Body of pancreas (tissue), 4 donors: ENCODE measurements at places on chromosomes 3 and 15. TPM values are rescaled to one million over a fixed set of nuclear protein-coding genes. Genes with fewer than 3 reads are reported as not detected.

Gene AMIGO3
- total RNA-seq, result 2.0 TPM

Gene ACTRT3
- not detected for total RNA-seq

Gene LCTL
- total RNA-seq, result not detected

Gene KBTBD12
- total RNA-seq, result 3.4 TPM

Gene POLQ
- 0.66 TPM for total RNA-seq

Gene TMC3
- not detected for total RNA-seq

Gene BLM
- 0.26 TPM for total RNA-seq

Gene VEPH1
- total RNA-seq, result 15.0 TPM

GRCh38 chr3:51031666-51032065 is 353.4 kb upstream of the MANF start:
- DNase-seq, result no peak

DNA sequence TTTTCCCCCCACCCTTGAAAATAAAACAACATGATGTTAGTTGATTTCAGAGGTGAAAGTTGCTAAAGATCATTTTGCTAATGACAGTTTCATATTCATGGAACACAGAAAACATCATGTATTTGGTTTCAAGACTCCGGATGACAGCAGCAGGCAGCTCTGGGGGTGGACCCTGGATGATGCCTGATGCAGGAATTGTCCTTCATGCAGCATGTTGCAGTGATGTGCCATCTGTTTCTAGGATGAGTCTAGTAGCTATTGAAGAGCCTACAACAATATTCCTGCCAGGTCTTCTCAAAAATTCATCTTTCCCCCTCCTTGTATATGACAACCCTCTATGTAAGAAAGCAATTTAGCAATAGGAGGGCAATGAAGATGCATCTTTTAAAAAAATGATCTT is 108.3 kb downstream of the SV2B start:
- DNase-seq, result no peak

DNA sequence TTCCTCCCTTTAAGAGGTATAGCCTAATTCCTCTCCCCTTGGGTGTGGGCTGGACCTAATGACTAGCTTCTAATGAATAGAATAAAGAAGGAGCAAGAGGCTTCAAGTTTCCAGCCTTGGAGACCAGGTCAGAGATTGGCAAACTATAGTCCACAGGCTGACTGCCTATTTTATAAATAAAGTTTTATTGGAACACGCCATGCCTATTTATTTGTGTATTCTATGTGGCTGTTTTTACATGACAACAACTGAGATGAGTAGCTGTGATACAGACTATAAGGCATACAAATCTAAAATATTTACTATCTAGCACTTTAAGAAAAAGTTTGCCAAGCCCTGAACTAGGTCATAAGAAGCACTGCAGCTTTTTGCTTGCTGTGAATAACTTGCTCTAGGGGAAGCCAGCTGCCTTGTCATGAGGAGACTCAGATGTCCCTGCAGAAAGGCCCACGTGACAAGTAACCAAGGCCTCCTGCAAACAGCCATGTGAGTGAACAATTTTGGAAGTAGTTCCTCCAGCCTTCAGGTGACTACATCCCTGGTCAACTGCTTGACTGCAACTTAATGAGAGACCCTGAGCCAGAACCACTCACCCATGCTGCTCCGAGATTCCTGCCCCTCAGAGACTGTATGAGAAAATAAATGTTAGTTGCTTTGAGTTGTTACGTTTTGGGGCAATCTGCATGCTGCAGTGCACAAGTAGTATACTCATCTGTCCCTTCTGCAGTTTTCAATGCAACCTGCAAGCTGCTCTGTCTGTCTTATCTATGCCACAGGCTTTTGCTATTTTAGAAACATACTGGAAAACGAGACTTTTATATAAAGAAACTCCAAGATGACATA is 21.1 kb upstream of the MAP3K13 start:
- peak; percentile 64 for DNase-seq

- no peak for DNase-seq
Observed at GRCh38 chr3:107826727-107827126, 264.1 kb downstream of the CD47 start.

- no peak for DNase-seq
Observed at GRCh38 chr3:142929890-142930289, 33.6 kb downstream of the PAQR9 start.

DNA sequence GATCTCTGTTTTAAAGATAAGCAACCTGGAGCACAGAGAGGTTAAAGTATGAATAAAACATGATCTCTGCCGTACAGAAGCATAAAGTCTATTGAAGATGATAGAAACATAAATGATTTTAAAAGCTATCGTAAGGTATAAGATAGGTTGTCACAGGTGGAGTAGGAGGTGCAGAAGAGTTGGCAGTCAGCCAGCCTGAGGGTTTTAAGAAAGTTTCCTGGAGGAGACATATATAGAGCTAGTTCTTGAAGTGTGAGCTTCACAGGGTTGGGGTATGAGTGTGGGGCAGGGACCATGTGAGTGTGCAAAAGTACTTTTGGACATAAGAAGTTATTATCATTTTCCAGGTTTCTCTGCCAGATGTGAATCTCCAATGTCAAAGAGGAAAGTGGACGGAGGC is 3.9 kb upstream of the FGF12 start:
- no peak for DNase-seq

DNA sequence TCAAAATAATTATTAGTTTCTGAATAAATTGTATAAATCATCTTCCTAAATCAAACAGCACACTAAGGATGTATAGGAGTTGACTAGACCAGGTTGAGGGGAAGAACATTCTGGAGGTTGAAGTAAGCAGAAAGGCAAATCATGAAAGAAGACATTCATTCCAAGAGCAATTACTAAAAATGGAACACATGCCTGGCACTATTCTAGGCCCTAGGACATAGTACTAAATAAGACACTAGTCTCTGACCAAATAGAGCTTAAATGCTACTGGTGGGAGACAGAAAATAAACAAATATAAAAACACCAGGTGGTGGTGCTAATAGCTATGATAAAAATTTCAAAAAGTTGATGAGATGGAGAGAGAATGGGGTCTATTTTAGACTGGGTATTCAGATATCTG is 190.1 kb downstream of the TBC1D5 start:
- no peak for DNase-seq

DNA sequence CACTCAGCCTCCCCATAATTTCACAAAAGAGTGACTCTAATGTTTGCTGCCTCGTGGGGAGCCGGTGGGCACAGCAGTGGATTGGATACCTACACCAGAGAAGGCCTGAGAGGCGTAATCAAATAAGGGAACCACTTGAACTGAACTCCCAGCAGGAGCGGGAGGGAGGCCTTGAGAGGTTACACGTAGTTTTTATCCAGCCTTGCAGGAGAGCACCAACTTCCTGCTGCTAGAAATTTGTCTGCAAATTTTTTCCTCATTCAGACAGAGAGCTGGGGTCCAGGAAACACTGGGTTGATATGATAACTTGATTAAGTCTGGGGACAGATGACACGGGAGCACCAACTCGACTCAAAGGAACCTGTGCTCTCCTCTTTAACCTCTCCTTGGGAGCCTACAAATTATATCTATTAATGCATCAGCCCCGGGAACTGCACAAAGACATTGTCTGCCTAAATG is 69.8 kb downstream of the HES1 start:
- peak; percentile 31 for DNase-seq

- DNase-seq, result no peak
Observed at GRCh38 chr3:107634099-107634489, 111.3 kb downstream of the BBX start.

GRCh38 chr15:77843546-77843945 is 210.8 kb upstream of the LINGO1 start:
- no peak for DNase-seq

- DNase-seq, result no peak
Observed at GRCh38 chr3:132867956-132868355, 145.7 kb upstream of the NPHP3 start.

DNA sequence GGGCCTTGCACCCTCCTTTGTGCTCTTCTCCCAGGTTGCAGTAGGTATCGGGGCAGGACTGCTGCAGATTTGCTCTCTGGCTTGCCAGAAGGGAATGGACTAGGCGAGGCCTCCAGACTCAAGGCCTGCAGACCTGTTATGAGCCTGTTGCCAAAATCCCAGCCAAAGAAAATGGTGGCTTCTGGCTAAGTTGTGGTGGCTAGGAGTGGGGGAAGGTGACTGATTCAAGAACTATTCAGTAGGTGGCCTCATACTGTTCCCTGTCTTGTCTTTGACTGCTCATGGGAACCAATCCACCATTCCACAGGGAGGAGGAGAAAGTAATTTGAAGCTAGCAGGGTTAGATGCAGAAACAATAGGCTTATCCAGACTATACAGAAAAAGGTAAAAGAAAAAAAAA is 380.4 kb upstream of the PROK2 start:
- DNase-seq, result no peak

- no peak for DNase-seq
Observed at GRCh38 chr15:50783411-50783810, 17.9 kb upstream of the SPPL2A start.

DNA sequence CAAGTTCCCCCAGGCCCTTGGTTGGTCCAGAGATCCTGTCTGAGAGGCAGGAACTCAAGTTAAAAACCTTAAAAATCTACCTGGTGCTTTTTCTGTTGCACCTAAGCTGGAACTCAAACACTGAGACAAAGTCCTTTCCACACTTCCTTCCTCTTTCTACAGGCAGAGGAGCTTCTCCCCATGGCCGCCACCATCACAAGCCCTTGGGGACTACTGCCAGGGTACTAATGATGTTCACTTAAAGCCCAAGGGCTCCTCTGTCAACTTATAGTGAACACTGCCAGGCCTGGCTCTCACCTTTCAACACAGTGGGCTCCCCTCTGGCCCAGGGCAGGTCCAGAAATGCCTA is 26.0 kb downstream of the TM4SF18 start:
- DNase-seq, result no peak

- DNase-seq, result no peak
Observed at GRCh38 chr3:34155108-34155507, 356.7 kb downstream of the PDCD6IP start.

GRCh38 chr3:191296041-191296541 is 33.1 kb upstream of the CCDC50 start:
- DNase-seq, result no peak

- DNase-seq, result peak; percentile 89
Observed at GRCh38 chr3:14921034-14921616, 26.3 kb upstream of the NR2C2 start.

DNA sequence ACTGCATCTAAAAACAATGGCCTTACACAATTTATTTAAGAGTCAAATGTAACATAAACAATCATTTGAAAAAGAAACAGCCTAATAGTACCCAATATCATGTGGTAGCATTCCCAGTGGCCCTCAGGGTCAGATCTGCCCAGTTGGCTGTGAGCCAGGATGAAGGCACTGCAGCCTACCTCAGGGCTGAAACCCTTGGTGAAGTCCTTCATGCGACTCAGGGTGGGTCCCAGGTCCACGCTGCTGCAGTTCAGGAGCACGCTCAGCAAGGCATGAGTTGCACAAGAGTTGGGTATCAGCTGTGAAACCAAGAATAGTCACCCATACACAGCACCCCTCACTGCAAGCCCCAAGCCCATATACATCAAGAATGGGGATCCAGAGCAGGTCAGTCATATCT is 37.1 kb downstream of the SEMA3G start:
- peak; percentile 49 for DNase-seq

- no peak for DNase-seq
Observed at GRCh38 chr3:183468424-183468823, 40.0 kb upstream of the MCF2L2 start.

GRCh38 chr3:13546667-13547171 is 2.2 kb upstream of the FBLN2 start:
- DNase-seq, result no peak

DNA sequence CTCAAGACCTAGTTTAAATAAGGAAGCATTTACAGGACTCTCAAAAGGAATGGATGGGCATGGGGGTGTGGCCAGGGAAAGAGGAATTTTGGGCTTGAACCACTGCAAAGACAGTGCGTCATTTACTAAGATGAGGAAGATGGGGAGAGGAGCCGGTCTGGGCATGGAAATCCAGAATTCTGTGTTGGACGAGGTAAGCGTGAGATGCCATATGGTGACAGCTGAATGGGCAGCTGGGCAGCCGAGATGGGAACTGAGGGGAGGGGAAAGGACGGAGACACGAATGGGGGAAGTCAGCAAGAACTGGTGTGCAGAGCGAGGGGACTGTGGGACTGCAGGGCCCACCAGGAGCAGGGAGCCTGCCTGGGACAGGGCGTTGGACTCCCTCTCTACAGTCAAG is 24.2 kb downstream of the TMEM44 start:
- DNase-seq, result no peak

- DNase-seq, result no peak
Observed at GRCh38 chr3:71703797-71704196, 21.4 kb downstream of the EIF4E3 start.

- no peak for DNase-seq
Observed at GRCh38 chr3:184175506-184175905, 851 bp downstream of the AP2M1 start.

- no peak for DNase-seq
Observed at GRCh38 chr3:140323561-140323960, 354.3 kb upstream of the TRIM42 start.

DNA sequence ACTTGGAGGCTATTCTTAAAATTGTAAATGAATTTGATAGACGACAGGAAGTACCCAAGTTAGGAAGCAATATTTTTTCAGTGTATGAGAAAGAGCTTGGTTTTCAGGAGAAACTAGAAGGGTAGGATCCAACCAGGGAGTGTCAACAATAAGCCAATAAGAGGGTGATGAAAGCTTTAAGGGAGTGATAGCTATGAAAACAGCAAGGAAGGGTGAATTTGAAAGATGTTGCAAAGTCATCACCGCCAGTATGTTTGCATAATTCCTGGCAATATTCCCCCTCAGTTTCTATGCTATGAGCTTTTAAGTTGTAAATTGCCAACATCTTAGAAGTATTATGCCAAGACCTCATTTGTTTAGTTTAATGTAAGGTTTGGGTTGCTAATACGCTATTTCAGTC is 11.8 kb upstream of the CSTA start:
- DNase-seq, result no peak

GRCh38 chr15:91407269-91407889 is 307.3 kb downstream of the SV2B start:
- DNase-seq, result no peak

- DNase-seq, result no peak
Observed at GRCh38 chr15:36933255-36933990, 166.9 kb downstream of the MEIS2 start.

GRCh38 chr3:17130956-17131355 is 246.2 kb downstream of the PLCL2 start:
- no peak for DNase-seq
